ENCODE measurements at places on chromosomes 7 and 10.
A peak's percentile ranks its signal among the peaks of the same experiment; 100 is the strongest.

DNA sequence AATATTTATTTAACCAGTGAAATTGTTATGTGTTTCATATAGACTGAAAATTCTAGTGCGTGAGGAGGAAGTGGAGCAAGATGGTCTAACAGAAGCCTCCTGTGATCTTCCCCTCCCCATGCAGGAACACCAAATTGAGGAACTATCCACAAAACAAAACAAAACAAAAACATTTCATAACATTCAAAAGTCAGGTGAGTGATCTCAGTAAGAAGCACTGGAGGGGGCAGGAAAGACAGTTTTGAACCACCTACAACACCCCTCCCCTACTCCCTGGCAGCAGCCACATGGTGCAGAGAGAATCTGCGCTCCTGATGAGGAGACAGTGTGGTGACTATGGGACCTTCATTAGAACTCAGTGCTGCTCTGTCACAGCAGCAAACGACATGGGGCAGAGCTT, 221.9 kb upstream of the SEMA3C start:
- no peak for DNase-seq

GRCh38 chr10:71494980-71495381, 98.3 kb downstream of the CDH23 start:
- DNase-seq, result no peak

- DNase-seq, result no peak
These were observed 1303.0 kb downstream of the GATA3 start for GRCh38 chr10:9357471-9357870.

- DNase-seq, result peak; percentile 93
These were observed 6.9 kb upstream of the ORAI2 start for GRCh38 chr7:102426268-102427018.

DNA sequence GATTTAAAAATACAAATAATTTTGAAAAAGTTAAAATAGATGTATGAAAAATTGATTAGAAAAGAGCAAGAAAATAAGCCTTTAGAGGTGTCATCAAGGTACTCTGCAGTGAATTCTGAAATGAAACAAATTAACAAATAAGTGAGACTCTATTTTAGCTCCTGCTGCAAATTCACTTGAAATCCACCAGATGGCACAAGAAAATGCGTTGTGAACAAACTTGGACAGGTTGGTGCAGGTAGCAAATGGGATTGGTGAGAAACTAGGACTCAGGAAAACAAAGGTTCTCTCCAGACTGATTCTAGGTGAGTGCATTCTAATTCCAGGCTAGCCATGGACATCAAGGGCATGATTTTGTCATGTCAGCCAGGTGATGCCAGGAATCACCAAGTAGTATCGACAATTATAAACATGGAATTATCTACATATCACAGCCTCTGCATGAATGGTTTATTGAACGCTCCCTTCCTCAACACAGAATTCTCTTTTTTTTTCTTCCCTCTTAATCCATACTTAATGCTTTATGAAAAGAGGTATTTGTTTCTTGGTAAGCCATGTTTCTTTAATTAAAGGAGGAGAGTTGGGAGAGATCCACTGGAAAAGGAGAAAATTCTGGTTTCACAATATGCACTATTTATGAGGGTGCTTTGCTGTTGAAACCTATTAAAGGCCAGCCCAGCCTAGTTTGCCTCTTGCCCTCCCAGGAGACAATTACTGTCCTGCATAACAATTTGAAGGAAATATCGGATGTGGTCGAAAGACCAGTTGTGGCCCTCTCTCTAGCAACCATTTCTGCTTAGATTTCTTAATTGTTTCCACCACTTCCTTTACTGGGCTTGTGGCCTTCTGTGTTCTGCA, 118.1 kb downstream of the ZNF365 start:
- peak; percentile 25 for DNase-seq

GRCh38 chr10:66827353-66827752, 98.5 kb upstream of the LRRTM3 start:
- DNase-seq, result peak; percentile 8

DNA sequence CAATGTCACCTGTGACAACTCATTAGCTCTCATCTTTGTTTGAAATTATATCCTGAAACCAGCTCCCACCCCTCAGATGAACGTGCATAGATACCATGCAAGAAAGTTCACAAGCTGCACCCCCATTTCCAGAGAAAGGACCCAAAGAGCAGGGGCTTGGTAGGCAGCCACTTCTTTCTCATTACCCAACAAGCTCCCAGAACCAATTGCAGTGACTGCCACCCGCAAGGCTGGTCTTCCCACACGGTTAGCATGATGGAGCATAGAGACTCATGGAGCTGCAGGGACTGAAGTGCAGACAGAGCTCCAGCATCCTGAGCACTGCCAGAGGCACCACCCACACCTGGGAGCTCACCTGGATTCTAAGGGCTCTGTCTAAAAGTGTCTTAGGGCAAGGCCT, 28.5 kb downstream of the FRMPD2 start:
- no peak for DNase-seq

- DNase-seq, result no peak
These were observed 49.6 kb upstream of the CSTF2T start for GRCh38 chr10:51748959-51749358.

DNA sequence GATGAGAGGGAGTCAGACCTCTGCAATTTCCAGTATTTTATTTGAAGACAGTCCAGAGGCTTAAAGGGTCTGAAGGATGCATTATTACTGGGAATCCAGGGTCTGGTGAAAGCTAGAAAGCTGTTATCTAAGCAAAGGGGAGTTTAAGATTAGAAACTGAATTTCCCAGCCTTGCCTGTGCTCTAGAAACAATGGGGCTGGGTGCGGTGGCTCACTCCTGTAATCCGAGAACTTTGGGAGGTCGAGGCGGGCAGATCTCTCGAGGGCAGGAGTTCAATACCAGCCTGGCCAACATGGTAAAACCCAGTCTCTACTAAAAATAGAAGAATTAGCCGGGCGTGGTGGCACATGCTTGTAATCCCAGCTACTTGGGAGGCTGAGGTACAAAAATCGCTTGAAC, 71.5 kb upstream of the ANLN start:
- no peak for DNase-seq

GRCh38 chr7:142835487-142835886, 19.4 kb upstream of the EPHB6 start:
- no peak for DNase-seq

GRCh38 chr10:126334272-126334671, 54.0 kb downstream of the ADAM12 start:
- DNase-seq, result no peak
